Aorta (tissue), 5 donors: ENCODE measurements at places on chromosomes 2 and 18. TPM values are rescaled to one million over a fixed set of nuclear protein-coding genes. Genes with fewer than 3 reads are reported as not detected.

DNA sequence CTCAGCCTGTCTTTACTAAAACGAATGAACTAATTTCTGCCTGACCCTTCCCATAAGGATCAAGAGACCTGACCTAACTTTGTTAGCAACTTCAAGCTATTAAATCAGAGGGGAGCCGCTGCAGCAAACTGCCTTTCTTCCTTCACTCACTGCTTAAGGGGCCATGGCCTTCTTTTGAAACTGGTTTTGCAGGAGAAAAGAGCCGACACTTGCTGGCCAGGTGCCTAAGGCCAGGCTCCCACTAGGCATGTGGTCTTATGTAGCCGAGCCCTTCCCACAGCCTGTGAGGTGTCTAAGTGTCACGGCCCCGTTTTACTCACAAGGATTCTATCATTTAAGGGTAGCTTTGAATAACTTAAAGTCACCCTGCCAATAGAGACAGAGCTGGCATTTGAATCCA is 130.8 kb downstream of the ZNF236 start:
- no peaks in the 10 kb centered on the region for H3K4me1 ChIP-seq
- H3K4me3 ChIP-seq, result no peak overlapping the region
- no peak for DNase-seq
- no peak overlapping the region for H3K27ac ChIP-seq
- H3K27me3 ChIP-seq, result no peaks in the 10 kb centered on the region

GRCh38 chr2:240502430-240503121 is 55.2 kb downstream of the ANKMY1 start:
- H3K27me3 ChIP-seq, result no peaks in the 10 kb centered on the region
- H3K4me1 ChIP-seq, result no peaks in the 10 kb centered on the region
- H3K27ac ChIP-seq, result no peak overlapping the region

GRCh38 chr18:65221736-65222135 is 529.1 kb upstream of the CDH7 start:
- no peak for DNase-seq
- no peak overlapping the region for H3K4me3 ChIP-seq

DNA sequence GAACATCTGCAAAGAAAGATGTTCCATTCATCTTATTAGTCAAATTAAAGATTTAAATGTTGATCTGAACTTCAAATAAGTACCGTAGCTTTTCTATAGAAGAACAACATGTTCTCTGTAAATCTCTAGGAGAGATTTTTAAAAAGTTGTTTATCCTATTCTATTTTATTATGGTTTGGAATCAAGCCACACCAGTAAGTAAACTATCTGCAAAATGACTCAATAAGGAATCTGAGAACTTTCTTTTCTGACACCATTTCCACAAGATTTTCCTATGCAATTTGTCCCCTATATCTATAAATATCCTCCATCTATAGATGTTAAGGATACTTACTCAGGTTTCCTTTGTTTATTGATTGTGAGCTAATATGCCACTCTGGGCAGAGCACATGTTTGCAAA is 736.6 kb downstream of the CBLN2 start:
- H3K27me3 ChIP-seq, result no peaks in the 10 kb centered on the region
- H3K4me1 ChIP-seq, result no peaks in the 10 kb centered on the region
- no peak overlapping the region for H3K4me3 ChIP-seq
- no peak for DNase-seq
- H3K27ac ChIP-seq, result no peak overlapping the region
- H3K36me3 ChIP-seq, result no peaks in the 10 kb centered on the region

DNA sequence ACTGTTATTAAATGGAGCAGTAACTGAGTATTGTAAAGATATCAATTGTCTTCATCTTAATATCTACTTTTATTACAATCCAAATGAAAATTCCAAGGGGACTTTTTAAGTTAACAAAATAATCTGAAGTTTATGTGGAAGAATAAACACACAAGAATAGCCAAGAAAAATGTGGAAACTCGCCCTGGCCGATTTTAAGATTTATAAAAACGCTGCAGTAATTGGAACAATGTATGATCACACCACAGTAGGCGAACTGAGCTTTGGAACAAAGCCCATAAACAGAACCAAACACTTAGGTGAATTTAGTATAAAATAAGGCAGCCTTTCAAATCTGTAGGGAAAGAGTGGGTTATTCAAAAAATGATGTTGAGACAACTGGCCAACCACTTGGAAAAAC is 96.3 kb downstream of the ANTXR1 start:
- H3K4me1 ChIP-seq, result no peaks in the 10 kb centered on the region
- H3K4me3 ChIP-seq, result no peak overlapping the region
- peaks cover 5% of the 10 kb centered on the region for H3K36me3 ChIP-seq

- H3K36me3 ChIP-seq, result no peaks in the 10 kb centered on the region
- DNase-seq, result no peak
- H3K4me3 ChIP-seq, result no peak overlapping the region
- no peak overlapping the region for H3K27ac ChIP-seq
- no peaks in the 10 kb centered on the region for H3K4me1 ChIP-seq
Measured at GRCh38 chr2:166413255-166413654, 37.5 kb upstream of the SCN9A start.

GRCh38 chr2:233338812-233339368 is 15.4 kb upstream of the DGKD start:
- H3K4me1 ChIP-seq, result no peaks in the 10 kb centered on the region
- H3K36me3 ChIP-seq, result no peaks in the 10 kb centered on the region
- DNase-seq, result no peak
- no peaks in the 10 kb centered on the region for H3K27me3 ChIP-seq
- no peak overlapping the region for H3K4me3 ChIP-seq
- H3K27ac ChIP-seq, result no peak overlapping the region

- H3K36me3 ChIP-seq, result no peaks in the 10 kb centered on the region
- H3K27ac ChIP-seq, result no peak overlapping the region
- H3K27me3 ChIP-seq, result no peaks in the 10 kb centered on the region
- no peak for DNase-seq
- H3K4me3 ChIP-seq, result no peak overlapping the region
Measured at GRCh38 chr2:124318913-124319312, 293.8 kb downstream of the CNTNAP5 start.

DNA sequence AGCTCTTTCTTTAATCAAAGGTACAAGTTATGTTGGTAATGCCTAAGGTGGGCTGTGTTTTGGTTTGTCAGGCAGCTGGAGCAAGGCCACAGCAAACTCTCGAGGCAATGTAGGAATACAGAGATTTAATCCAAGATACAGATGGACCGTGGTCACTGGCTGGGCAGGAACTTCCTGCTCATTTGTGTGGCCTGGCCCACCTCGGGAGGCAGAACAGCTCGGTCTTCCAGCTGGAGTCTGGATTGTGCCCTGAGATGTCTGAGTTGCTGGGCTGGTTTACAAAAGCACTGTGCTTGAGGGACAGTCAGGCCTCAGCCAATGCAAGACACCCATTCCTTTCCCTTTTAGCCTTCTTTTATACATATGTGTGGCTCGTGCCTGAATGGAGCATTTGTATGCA is 506.1 kb upstream of the SALL3 start:
- no peaks in the 10 kb centered on the region for H3K27me3 ChIP-seq
- no peaks in the 10 kb centered on the region for H3K36me3 ChIP-seq
- no peak for DNase-seq
- H3K27ac ChIP-seq, result no peak overlapping the region
- no peak overlapping the region for H3K4me3 ChIP-seq

- no peak for DNase-seq
- H3K4me1 ChIP-seq, result no peaks in the 10 kb centered on the region
- no peaks in the 10 kb centered on the region for H3K36me3 ChIP-seq
- H3K27me3 ChIP-seq, result no peaks in the 10 kb centered on the region
- no peak overlapping the region for H3K4me3 ChIP-seq
- no peak overlapping the region for H3K27ac ChIP-seq
Measured at GRCh38 chr2:44452069-44452583, 90.4 kb downstream of the CAMKMT start.

DNA sequence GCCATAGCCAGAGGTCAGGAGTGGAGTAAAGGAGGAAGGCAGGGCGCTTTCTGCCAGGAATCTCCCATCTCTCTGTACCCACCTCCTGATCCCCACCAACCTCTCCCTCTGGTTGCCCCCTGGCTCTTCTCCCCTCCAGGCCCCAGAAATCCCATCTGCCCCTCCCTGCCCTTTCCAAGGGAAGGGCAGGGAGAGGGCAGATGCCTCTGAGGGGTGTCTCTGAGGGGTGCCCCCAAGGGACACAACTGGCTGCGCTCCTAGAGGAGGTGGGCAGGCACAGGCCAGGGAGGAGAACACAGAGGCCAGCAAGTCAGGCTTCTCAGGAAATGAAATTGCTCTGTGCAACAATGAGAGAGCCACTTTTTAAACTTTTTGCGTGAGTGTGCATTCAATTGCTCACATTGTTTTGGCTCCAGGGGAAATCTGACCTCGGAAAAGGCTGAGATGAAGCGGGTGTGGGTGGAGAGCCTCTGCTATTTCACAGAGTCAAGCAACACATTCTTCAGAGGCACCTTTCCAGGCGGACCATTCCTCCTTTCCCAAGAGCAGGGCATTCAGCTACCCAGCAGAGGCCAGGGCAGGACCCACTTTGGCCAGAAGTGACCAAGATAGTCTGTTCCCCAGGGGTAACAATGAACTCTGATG is 125.5 kb downstream of the SMAD7 start:
- no peak overlapping the region for H3K4me3 ChIP-seq
- no peaks in the 10 kb centered on the region for H3K36me3 ChIP-seq
- H3K27ac ChIP-seq, result peak overlapping the region; percentile 16
- DNase-seq, result peak; percentile 45
- peaks cover 15% of the 10 kb centered on the region for H3K4me1 ChIP-seq

Gene SERPINB3
- 0.51 TPM for polyA plus RNA-seq

Gene TNFRSF11A
- polyA plus RNA-seq, result 0.38 TPM

Gene RAB11FIP5
- 14.4 TPM for polyA plus RNA-seq

Gene HOXD4
- not detected for polyA plus RNA-seq
